Effector CD8-positive, alpha-beta T cell (primary cell): ENCODE measurements at places on chromosomes 6 and 20.

GRCh38 chr20:40686893-40687292, 2.1 kb downstream of the MAFB start:
- no peak for DNase-seq

DNA sequence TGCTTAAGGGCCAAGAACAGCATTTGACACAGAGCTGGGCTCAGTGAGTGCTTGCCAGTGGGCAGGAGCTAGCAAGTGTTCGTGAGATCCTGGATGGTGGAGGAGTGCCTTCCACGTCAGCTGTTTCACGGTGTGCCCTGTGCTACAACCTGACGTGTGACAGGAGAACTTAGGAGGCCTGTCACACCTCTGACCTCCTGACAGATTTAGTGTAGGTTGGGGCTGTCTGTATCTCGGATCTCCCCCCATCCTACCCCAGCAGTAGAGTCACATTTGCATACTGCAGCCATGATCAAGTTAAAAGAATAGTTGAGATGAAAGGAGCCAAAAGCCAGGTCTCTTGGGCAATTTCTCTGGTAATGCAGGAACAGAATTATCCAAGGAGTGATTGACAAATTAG, 200.8 kb upstream of the CHD6 start:
- no peak for DNase-seq

- peak; percentile 9 for DNase-seq
Observed at GRCh38 chr20:3222635-3223600, 13.6 kb downstream of the ITPA start.

- no peak for DNase-seq
Observed at GRCh38 chr20:64011366-64011779, 24.6 kb upstream of the C20orf204 start.

- DNase-seq = no peak
Observed at GRCh38 chr6:169827290-169827717, 75.9 kb downstream of the ERMARD start.

DNA sequence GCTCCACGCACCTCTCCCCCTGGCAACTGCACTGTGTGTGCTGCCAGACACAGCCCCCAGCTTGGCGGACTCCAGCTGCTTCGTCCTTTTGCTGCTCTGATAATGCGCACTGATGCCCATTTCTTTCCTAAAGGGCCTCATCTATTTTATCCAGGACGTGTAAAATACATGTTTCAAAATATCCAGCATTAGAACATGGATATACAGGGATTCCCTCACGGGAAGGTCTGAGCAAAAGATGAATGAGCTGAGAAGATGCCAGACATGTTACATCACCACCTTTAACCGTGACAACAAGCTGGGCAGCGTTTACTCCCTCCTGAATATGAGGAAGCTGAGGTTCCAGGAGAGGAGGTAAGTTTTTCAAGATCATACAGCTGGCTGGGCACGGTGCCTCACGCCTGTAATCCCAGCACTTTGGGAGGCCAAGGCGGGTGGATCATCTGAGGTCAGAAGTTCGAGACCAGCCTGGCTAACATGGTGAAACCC, 32.8 kb downstream of the TNXB start:
- no peak for DNase-seq

DNA sequence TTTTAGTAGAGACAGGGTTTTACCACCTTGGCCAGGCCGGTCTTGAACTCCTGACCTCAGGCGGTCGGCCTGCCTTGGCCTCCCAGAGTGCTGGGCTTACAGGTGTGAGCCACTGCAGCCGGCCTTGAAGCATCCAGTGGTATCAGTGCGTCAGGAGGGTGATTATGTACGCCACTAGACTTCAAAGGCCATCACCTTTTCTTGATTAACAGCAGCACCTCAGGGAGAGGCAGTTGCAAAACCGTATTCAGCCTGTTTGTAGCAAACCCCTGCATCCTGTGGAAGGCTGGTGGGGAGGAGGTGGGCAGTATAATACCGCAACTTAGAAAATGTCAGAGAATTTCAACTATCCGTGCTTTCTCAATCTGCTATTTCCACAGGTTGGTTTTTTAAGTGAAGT, 27.3 kb upstream of the SHLD1 start:
- DNase-seq = no peak

DNA sequence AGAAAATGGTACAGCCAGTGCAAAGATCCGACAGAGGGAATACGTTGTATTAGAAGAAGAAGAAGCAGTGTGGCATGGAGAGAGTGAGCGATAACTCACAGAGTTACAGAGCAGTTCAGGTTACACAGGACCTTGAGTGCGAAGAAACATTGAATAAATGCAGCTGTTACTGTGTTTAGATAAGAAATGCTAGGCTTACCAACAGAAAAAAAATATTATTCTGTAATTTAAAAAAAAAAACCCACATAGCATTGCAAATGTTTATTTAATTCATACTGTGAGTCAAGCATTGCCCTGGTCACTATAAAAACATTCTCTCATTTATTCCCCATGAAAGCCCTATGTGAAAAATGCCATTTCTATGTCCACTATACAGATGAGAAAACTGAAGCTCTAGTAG, 373.4 kb upstream of the EPHA7 start:
- DNase-seq = no peak

- no peak for DNase-seq
Observed at GRCh38 chr20:2382833-2383232, 2.1 kb downstream of the TGM6 start.

GRCh38 chr6:129183187-129183591, 300.3 kb downstream of the LAMA2 start:
- DNase-seq = no peak

DNA sequence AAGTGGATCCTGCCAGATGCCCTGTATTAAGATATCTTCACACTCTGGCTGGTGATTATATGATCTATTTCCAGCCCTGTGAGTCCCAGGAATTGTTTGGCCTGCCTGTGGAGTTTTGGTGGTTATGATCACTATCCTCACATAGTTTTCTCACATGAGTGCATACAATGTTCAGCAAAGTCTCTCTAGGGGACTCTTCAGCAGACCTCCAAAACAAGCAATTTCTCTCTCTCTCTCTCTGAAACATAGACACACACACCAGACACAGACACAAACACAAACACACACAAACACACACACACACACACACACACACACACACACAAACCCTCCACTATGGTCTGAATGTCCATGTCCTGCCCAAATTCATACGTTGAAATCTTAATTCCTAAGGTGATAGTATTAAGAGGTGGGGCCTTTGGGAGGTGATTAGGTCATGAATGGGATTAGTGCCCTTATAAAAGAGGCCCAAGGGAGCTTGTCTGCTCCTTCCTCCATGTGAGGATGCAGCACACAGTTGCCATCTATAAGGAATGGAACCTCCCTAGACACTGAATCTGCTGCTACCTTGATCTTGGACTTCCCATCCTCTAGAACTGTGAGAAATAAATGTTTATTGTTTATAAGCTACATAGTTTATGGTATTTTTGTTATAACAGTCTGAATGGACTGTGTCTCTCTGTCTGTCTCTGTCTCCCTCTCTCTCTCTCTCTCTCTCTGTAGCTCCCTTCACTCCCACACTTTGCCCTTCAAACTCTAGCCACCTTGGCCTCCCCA, 22.0 kb upstream of the SYNJ2 start:
- DNase-seq = no peak

DNA sequence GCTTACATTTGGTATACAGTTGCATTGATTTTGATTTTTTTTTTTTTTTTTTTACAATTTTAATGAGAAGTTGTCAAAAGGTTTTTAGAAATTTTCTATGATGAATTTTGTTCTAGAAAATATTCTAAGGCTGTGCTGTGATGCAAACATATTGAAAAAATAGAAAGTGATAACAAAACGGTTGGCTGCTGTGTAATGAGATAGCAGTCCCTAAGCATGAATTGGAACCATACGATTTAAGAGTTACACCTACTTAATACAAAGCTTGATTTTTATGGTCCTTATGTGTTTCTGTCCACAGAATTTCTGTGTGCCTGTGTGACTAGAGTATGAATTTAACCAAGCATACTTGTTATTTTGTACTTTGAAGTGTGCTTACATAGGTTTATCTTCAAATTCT, 12.1 kb downstream of the HIVEP1 start:
- DNase-seq = no peak

- no peak for DNase-seq
Observed at GRCh38 chr20:37943501-37944455, 40.9 kb downstream of the VSTM2L start.

DNA sequence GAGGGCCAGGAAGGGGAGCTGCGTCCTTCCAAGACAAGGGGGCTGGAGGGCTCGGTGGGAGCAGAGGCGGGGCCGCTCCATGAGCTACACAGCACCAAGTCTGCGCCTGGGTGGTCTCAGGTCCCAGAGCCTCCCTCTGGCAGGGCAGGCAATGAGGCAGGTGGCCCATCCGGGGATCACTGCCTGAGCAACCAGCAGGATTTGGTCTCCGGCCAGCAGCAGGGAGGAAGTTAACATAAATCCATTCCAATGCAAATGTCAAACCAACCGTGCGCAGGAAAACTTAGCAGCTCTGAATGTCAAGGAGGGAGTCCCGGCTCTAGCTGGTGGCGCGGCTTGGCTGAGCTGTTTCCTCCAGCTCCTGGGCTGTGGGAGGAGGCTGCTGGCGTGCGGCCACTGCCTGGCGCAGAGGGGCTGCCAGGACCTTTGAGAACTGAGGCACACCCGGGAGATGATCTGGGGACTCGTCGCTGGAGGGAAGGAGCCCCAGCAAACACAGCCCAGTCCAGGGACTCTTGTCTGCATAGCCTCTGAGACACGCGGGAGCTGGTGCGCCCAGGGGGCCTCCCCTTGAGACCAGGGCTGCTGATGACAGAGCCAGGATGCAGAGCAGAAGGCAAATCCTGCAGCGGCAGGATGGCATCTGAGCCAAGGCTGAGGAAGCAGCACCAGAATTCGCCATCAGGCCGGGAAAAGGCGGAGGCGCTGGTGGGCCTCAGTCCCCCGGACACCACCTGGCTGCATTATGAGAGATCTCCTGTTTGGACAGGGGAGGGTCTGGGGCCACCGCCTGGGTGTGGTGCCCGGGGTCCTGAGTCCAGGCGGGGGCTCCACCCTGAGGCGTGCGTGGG, 33.1 kb upstream of the CHRNA4 start:
- DNase-seq = no peak

- DNase-seq = no peak
Observed at GRCh38 chr6:1610497-1611321, 994 bp downstream of the FOXC1 start.

- DNase-seq = no peak
Observed at GRCh38 chr6:146339716-146340115, 203.9 kb upstream of the RAB32 start.

- DNase-seq = no peak
Observed at GRCh38 chr6:94859924-94860323, 717.4 kb upstream of the MANEA start.

DNA sequence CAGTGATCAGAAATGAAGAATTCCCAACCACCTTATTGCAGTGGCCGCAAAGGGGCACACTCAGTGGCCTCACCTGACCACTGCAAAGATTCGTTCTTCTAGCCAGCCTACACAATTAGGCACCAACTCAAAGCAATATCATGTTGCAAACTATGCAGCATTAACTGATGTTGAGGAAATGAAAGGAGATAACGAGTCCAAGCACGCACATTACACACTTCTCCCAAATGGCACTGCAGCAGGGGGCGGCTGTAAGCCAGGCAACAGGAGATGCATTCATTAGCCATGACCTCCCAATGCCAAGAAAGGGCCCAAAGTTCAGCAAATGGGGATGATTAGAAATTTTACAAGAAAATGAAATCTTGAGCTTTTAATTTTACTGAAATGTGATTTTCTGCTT, 39.3 kb downstream of the ATXN1 start:
- DNase-seq = no peak

GRCh38 chr6:41083072-41083471, 10.3 kb downstream of the NFYA start:
- DNase-seq = no peak

GRCh38 chr6:108174371-108175175, 8.8 kb downstream of the NR2E1 start:
- DNase-seq = no peak

- DNase-seq = no peak
Observed at GRCh38 chr6:150145830-150146229, 3.0 kb downstream of the PPP1R14C start.

DNA sequence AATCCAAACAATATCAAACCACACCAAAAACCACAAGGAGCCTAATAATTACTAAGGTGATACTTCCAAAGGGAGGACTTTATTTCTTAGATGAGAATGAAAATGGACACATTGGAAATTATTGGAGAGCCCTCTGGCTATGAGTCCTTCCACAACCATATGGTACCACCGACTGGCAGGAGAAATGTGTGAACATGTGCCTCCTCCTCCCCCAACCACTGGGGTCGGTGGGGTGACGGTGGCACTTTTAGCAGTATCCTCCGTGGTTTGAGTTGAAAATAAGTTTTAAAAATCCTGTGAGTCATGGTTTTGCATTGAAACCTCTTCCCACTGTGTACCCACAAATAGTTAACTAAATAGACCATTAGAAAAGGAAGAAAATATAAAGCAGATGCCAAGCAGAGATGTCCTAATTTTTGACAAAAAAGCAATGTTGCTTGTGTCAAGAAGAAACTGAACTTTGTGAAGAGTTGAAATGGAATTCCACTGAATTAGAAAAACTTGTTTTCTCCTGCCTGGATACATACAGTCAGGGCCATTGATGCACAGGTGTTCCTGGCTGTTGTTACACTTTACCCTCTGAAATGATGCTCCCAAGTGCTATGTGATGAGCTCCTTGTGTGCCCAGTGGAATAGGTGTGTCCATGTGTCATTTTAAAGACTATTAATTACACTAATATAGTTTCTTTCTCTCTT, 3.2 kb downstream of the EDN1 start:
- DNase-seq = no peak

GRCh38 chr20:57369596-57369995, 18.5 kb downstream of the RAE1 start:
- no peak for DNase-seq

GRCh38 chr6:16146028-16146427, 17.1 kb downstream of the MYLIP start:
- DNase-seq = no peak

DNA sequence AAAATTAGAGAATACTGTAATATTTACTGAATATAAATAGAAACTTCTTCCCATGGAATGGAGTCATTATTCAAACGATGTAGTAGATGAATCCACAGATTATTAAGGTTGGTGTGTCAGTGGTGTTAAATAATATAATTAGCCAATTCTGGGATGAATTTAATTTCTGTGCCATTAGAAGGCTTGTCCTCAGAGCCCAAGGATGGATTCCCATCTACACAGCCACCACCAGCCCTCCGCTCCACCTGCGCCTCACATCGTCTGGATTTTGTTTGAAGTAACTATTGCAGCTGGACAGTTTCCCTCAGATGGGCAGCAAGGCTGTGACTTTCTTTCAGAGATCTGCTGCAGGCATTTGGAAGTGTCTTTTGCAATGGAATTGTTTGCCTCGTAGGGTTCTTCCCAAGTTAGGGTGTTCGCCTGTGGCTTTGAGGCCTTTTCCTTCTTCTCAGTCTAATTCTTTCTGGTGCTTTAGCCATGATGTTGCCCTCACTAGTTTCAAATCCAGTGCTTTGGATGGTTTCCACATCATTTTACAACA, 104.7 kb downstream of the AIG1 start:
- no peak for DNase-seq

DNA sequence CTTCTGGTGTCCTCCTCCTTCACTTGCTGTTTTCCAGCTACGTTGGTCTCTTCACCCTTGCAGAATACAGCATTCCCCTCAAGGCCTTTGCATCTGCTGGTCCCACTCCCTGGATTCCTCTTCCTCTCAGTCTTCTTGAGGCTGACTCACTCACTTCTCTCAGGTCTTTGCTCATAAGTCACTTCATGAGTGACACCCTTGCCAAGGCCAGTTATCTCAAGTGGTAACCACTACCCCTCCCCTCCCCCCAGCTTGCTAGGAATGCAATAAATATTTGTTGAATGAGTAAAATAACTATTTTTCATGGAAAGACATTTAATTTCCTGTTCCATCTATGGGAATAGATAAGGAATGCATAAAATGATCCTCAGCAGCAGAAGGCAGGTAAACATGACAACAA, 131.7 kb downstream of the PLCB4 start:
- DNase-seq = no peak
